ENCODE measurements at places on chromosomes 13 and 19. TPM values are rescaled to one million over a fixed set of nuclear protein-coding genes. Genes with fewer than 3 reads are reported as not detected.
A peak's percentile ranks its signal among the peaks of the same experiment; 100 is the strongest.

DNA sequence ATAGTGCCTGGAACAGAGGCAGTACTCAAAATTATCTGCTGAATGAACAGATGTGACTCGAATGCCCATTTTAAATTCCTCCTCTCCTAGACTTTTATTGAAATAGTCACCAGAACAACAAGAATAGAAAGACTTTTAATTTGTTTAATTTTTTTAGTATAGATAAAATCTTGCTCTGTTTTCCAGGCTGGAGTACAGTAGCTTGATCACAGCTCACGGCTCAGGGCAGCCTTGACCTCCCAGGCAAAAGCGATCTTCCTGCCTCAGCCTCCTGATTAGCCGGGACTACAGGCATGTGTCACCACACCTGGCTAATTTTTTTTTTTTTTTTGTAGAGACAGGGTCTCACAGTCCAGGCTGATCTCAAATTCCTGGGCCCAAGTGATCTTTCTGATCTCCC lies 120.9 kb upstream of the FREM2 start:
- no peak for DNase-seq

- DNase-seq, result no peak
Observed at GRCh38 chr19:37778613-37779126, 716 bp downstream of the ZNF573 start.

SPACA4 gene
- total RNA-seq, result not detected

GRCh38 chr13:77555246-77555645 lies 19.7 kb downstream of the SCEL start:
- no peak for DNase-seq

DNA sequence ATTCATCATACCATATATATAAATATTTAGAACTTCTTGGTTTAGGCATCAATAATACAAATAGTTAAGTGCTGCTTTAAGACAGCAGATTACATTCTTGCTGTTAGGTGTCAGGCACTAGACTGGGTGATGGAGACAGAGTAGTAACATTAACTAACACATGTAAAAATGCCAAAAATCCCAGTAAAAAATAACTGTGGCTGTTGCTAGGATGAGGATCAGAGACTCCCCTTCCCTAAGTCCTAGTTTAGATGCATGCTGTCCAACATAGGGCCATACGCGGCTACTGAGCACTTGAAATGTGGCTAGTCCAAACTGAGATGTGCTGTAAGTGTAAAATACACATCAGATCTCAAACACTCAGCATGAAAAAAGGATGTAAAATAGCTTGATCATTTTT lies 94.7 kb downstream of the CDADC1 start:
- no peak for DNase-seq

GRCh38 chr19:31553112-31553845 lies 204.0 kb upstream of the TSHZ3 start:
- DNase-seq, result peak; percentile 69

- no peak for DNase-seq
Observed at GRCh38 chr13:47110141-47110540, 213.3 kb upstream of the HTR2A start.

- peak; percentile 14 for DNase-seq
Observed at GRCh38 chr19:8445488-8446001, 770 bp downstream of the HNRNPM start.

GRCh38 chr13:90154311-90154960 lies 1193.1 kb upstream of the MIR17HG start:
- DNase-seq, result peak; percentile 80

DNA sequence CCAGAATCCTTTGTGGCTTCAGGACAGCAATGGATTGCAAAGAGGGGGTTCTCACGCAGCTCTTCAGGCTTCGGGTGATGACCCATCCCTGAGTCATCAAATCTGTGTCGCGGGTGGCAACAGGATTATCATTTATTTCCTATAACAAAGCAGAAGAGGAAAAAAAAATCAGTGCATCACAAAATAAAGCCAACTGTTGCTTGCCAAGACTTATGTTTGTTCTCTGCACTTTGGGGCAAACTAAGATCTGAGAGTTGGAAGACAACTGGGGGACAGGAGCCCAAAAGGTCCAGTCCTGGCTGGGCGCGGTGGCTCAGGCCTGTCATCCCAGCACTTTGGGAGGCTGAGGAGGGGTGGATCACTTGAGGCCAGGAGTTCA lies 6.4 kb downstream of the GNA15 start:
- DNase-seq, result peak; percentile 93

- DNase-seq, result no peak
Observed at GRCh38 chr19:21680671-21681070, 86.7 kb downstream of the ZNF100 start.

DNA sequence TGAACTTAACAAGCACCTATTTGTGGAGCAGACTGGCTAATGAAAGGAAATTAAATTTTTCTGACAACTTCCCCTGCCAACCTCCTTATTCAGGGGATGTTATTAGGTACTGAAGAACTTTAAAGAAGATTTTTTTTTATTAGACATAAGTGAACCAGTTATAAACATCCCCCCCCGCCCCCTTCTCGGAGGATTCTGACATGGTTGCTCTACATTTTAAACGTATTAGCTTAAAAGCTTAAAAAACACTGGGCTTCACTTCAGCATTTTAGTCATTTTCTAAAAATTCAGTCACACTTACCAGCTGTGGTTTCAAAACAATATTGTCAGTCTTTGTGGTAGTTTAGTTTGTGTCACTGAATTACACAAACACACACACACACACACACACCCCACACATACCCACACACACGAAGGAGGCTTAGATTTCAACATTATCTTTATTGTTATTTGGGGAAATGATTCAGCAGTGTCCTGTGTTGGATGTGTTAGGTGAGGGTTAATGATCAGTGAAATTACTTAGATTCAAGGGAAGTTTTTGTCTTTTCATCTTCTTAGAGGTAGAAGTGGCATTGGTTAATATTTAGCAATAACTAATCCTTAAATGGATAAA lies 145.7 kb downstream of the PCCA start:
- DNase-seq, result peak; percentile 8

- no peak for DNase-seq
Observed at GRCh38 chr19:10661946-10662345, 7.8 kb downstream of the ILF3 start.

PABPC3 gene
- 0.20 TPM for total RNA-seq

- no peak for DNase-seq
Observed at GRCh38 chr13:92074658-92075057, 676.2 kb downstream of the GPC5 start.

- no peak for DNase-seq
Observed at GRCh38 chr13:111356795-111357194, 36.4 kb downstream of the TEX29 start.

- no peak for DNase-seq
Observed at GRCh38 chr13:28413999-28414398, 80.9 kb downstream of the FLT1 start.

TEX26 gene
- not detected for total RNA-seq

DNA sequence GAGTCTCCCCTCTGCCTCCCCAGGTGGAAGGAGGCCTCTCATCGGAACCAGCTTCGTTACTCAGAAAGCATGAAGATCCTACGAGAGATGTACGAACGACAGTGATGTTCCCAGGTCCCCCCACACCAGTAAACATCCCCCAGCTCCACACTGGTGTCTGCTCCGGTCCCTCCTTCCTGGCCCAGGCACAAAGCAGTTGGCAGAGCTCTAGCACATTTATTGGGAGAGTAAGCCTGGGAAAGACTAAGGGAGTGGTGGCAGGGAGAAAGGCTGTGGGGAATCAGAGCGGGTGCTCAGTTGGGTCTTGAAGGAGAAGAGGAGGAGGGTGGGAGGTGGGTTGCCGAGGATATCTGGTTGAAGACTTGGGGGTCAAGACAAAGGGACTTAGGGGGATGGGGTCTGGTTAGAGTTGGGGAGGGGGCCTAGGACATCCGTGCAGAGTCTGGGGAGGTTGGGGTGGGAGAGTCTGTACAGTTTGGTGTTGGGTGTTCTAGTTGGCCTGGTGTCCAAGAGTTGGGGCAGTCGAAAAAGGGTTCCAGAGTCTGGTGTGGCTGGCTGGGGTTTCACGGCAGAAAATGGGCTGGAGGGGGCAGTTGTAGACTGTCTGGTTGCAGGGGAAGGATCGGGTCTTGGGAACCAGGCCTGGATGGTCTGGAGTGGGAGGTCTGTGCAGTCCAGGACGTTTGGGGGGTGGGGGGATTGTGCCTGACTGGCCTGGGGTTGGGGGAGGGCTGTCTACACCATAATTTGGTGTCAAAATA lies 2.3 kb downstream of the HSPB6 start:
- no peak for DNase-seq

- no peak for DNase-seq
Observed at GRCh38 chr13:21310220-21310619, 133.8 kb downstream of the MRPL57 start.

CLDND2 gene
- not detected for total RNA-seq

- DNase-seq, result no peak
Observed at GRCh38 chr19:15759962-15760565, 22.3 kb downstream of the OR10H3 start.

GRCh38 chr19:17385878-17386611 lies 8.0 kb downstream of the CCDC194 start:
- peak; percentile 55 for DNase-seq

Measured in HT1080 (cell line).